Aorta (tissue), 5 donors: ENCODE measurements at places on chromosomes 6 and 20. TPM values are rescaled to one million over a fixed set of nuclear protein-coding genes. Genes with fewer than 3 reads are reported as not detected.

DNA sequence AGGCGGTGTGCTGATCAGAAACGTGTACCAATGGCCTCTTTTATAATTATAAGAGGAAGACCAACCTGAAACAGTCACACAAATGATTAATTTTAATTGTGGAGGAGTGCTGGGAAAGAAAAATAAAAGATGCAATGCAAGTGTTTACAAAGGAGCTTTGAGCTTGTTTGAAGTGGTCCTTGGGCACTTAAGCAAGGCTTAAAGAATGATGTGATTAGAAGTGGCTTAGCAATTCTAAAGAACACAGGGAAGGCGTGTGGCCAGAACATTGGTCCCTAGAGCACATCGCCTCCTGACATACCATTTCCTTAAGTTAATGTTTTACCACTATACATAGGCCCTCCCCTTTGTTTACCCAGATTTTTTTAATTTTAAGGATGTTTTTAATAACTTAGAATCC, 26.1 kb downstream of the PTPN1 start:
- no peak for DNase-seq

DNA sequence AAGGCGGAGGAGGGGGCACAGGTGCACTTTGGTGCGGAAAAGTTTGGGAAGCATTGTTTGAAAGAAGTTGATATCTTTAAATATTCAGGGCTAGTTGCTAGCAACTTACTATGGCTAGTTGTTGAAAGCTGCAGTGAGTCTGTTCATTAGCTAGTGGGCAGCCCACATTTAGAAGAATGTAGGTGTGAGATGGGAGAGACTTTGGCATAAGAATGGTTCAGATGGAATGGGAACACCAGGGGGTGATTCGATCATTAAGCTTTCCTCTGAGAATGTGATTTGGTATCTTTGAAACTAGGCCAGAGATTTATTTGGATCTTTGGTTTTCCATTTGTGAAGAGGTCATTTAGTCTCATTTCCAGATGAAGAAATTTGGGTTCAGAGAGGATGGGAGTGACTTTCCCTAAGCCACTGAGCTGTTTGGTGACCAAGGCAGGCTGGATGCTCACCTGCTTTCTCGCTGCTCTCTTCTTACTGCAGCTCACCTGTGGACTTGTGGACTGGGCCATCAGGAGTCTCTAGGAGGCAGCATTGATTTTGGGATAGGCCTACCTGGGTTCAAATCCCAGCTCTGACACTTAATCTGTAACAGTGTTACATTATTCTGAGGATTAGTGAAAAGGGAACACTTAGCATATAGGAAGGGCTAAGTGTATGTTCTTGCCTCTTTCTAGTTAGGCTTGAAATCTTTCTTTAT, 62.9 kb downstream of the CARMIL1 start:
- no peak for DNase-seq

- no peak for DNase-seq
Observed at GRCh38 chr20:15011631-15012030, 674.2 kb upstream of the FLRT3 start.

DNA sequence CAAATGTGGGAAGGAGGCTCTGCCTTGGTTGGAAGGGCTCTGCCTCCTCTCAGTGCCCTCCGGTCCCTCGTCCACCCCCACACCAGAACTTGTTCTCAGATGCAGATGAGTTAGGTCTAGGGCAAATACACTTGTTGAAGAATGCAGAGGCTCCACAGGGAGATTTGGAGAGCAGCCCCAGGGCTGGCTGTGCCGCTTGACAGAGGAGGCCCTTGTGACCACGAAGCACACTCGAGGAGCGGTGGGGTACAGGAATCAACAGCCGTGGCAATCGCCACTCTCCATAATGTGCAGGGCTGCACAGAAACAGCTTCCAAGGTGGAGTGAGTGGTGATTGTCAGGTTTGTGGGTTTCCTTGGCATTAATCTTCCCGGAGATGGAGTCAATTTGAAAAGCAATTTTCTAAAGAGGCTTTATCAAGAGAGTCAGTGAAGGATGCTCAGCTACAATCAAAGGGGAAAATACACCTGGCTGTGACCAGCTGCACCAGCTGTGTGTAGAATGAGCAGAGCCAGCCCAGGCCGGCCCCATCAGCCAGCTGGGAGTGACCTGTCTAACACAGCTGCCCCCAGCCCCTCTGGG, 59.5 kb downstream of the BFSP1 start:
- no peak for DNase-seq

GRCh38 chr6:78598966-78599365, 268.4 kb upstream of the IRAK1BP1 start:
- no peak for DNase-seq

- DNase-seq = no peak
Observed at GRCh38 chr20:19808498-19808897, 50.4 kb downstream of the RIN2 start.

DNA sequence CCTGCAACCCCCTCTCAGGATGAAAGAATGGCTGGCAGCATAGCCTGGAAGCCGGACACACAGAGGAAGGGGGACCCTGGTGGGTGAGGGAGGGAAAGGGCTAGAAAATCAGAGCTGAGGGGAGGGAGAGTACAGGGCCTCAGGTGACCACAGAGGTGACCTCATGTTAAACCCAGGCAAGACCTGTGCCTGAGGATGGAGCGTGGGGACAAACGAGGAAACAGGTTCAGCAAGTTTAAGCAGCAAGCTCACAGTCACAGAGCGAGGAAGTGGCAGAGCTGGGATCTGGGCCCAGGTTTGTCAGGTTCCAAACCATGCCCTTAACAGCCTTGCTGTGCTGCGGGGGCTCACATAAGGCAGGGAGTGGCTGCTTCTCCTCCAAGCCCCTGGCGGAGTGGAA, 4.0 kb upstream of the BPI start:
- no peak for DNase-seq

GRCh38 chr6:85298553-85298952, 151.3 kb upstream of the NT5E start:
- DNase-seq = no peak

- no peak for DNase-seq
Observed at GRCh38 chr20:37160683-37161082, 18.4 kb upstream of the RPN2 start.

- no peak for DNase-seq
Observed at GRCh38 chr6:130200020-130200419, 22.7 kb downstream of the SAMD3 start.

GRCh38 chr6:744666-745353, 51.9 kb upstream of the EXOC2 start:
- DNase-seq = no peak

GRCh38 chr6:11987386-11987785, 24.7 kb upstream of the HIVEP1 start:
- no peak for DNase-seq

GRCh38 chr6:126631363-126631762, 291.4 kb downstream of the CENPW start:
- DNase-seq = no peak

- no peak for DNase-seq
Observed at GRCh38 chr6:26045928-26046368, 41.3 kb upstream of the HFE start.

- no peak for DNase-seq
Observed at GRCh38 chr20:53077373-53078205, 105.4 kb downstream of the TSHZ2 start.

GRCh38 chr6:38773338-38773737, 58.2 kb downstream of the DNAH8 start:
- no peak for DNase-seq

GRCh38 chr6:6331393-6331792, 10.9 kb upstream of the F13A1 start:
- no peak for DNase-seq

DNA sequence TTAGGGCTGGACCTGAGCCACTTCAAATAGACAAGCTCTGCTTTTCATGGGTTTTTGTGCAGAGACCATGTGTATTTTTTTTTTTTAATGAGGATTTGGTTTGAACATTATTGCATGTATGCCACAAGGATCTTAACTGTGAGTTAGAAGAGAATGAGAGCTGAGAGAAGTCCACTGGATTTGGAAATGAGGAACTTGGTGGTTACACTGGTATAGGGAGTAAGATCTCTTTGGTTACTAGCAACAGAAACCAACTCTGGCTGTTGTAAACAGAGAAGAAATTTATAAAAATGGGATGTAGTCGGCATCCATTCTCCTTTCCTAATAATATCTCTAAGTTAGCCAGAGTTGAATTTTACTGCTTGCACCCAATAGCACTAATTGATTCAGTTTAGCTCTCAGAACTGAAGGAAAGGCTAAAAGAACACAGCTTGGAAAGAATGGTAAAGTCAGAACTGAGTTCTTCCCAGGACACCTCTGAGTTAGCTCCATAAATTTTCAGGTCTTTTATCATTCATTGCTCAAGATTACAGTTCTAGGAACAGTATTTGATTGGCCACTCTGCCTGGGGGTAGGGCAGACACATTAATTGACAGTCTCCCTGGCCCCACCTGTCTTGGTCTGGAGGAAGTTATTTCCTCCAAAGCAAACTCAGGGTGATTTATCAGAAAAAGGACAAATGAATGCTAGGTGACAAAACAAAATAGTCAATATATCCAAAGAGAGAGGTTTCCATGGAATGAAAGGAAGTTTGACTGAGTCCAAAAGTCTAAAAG, 3.9 kb upstream of the WFDC2 start:
- no peak for DNase-seq

DNA sequence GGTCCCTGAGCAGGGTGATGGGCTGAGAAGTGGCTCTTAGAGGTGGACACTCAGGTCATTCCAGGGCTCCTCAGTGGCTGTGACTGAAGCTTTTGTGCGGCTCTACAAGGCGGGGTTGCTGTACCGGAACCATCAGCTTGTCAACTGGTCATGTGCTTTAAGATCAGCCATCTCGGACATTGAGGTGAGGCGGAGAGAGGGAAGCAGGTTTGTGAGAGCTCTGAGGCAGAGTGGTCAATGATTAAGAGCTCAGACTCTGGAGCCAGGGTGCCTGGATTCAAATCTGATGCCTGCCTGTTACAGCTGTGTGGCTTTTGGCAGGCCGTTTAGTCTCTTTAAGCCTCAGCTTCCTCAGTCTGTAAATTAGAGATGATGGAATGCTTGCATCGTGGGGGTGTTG, 3.0 kb downstream of the VARS2 start:
- no peak for DNase-seq

DNA sequence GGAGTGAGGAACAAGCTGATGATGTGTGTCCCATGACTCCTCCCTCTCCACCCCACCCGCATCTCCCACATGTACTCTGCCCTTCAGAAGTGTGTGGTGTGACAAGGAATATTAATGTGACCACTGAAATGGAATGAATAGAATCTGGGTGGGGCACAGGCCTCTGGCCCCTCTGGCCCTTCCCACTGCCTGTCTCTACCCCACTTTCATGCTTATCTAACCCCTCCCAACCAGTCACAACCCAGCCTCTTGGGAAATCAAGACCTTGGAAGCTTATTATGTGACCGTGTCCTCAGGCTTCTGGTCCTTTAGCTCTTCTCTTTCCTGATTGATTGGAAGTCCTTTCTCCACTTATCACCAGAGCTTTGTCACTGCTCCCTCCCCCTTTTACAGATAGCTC, 312.2 kb upstream of the SOX4 start:
- no peak for DNase-seq

GRCh38 chr20:34449674-34450592, 66.3 kb upstream of the DYNLRB1 start:
- no peak for DNase-seq

DNA sequence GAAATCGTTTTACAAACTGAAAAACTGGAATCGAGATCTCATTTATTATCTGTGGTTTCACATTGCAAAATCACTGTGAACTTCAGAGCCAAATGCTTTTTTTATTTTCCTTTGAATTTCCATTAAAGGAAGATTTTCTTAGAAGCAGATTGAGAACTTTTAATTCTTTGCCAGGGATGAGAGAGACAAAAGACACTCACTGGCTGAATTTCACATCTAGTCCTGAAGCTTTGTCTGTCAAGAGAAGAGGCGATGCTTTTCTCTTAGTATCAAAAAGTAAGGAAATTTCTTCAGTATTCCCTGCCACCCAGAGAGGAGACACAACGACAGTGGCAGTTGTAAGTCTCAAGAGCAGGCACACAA, 141.8 kb downstream of the TMEM200A start:
- no peak for DNase-seq

GRCh38 chr6:85115876-85116275, 334.0 kb upstream of the NT5E start:
- no peak for DNase-seq

DNA sequence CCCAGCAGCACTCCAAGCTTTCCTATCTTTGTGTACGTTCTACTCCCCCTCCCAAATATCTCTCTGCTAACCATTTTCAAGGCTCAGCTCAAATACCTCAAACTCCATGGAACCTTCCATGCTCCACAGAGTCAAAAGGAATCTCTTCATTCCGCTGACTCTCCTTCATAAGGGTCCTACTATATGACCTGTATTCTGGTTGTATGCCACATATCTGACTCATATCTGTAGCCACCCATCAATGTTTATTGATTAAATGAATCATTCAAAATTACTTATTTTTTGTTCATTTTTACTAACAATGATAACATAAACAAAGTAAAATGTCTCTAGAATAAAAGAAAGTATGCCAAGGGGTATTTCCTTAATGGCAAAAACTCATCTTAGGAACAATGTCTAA, 123.2 kb downstream of the ARHGAP18 start:
- DNase-seq = no peak

- no peak for DNase-seq
Observed at GRCh38 chr6:170211404-170212025, 79.4 kb downstream of the DLL1 start.

DNA sequence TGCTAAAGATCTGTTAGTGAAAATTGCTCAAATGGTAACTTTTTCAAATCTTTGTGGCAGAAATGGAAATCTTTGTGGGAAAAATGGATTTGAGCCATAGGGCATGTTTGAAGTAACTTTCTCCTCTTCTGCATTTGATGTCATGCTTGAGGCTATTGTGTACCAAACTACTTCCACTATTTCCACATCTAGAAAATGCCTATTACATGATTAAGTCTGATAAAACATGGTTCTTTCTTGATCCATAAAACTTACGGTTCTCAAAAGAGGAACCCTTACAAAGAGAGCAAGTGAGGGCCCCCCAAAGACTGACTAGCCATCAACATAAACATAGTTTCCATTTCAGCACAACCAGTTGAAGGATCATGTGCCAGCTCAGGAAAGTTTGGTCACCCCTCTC, 150.6 kb downstream of the NFATC2 start:
- DNase-seq = no peak

- no peak for DNase-seq
Observed at GRCh38 chr6:137657351-137657911, 163.2 kb upstream of the OLIG3 start.

Gene GPR63
- total RNA-seq = 1.4 TPM

Gene SIM1
- 0.10 TPM for total RNA-seq

Gene TNFRSF21
- 4.5 TPM for total RNA-seq

Gene PDE10A
- total RNA-seq = 17.1 TPM

Gene TMEM14A
- total RNA-seq = 25.3 TPM

Gene RPS21
- 965 TPM for total RNA-seq

Gene ELOVL2
- 1.5 TPM for total RNA-seq

Gene ALDH5A1
- 5.1 TPM for total RNA-seq

Gene SFTA2
- not detected for total RNA-seq

Gene BNIP5
- total RNA-seq = not detected

Gene SLPI
- 41.2 TPM for total RNA-seq

Gene HSPA1B
- total RNA-seq = 155 TPM
